ENCODE measurements at places on chromosomes 11 and 22. TPM values are rescaled to one million over a fixed set of nuclear protein-coding genes. Genes with fewer than 3 reads are reported as not detected.
A peak's percentile ranks its signal among the peaks of the same experiment; 100 is the strongest.

TTLL12 gene
- 40.9 TPM for total RNA-seq

- peak; percentile 75 for DNase-seq
These were observed 1.5 kb downstream of the MAFF start for GRCh38 chr22:38203090-38203810.

- DNase-seq, result no peak
These were observed 754 bp downstream of the OR52A1 start for GRCh38 chr11:5153574-5154431.

DNA sequence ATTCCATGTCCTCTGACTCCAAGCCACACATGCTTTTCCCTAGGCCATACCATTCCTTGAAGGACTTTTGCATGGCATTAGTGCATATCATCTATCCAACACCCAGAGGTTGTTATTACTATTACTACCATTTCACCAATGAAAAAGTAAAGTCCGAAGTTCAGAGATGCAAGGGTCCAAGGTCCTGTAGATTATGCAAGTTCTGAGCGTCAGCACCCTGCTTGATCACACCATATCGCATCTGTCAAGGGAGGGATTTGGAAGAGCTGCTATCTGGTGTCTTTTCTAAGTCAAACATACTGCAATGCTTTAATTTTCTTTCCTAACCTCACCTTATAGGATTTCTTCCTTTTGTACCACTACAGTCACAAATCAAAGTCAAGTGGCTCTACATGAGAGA is 214.7 kb upstream of the CADM1 start:
- DNase-seq, result no peak

DNA sequence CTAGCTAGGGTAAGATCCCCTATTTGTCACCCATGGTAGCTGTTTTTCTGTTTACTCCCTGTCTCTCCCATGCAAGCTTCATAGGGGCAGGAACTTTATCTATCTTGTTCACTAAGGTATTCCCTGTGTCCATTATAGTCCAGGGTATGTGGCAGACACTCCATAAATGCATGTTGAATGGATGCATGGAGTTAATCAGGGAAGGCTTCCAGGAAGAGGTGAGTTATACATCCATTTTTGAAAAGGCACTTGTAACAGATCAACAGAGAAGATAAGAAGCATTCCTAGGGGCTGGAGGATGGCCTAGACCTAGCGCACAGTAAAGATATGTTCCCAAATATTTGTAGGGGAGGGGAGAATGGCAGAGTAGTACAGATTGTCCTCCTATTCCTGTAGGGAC is 130.3 kb downstream of the BUD13 start:
- DNase-seq, result no peak

Data from hepatocyte (in vitro differentiated cells).